NCI-H1694 (cell line): ENCODE measurements at places on chromosomes 1 and 21.

- DNase-seq, result no peak
Observed at GRCh38 chr1:204441558-204441957, 29.9 kb upstream of the PPP1R15B start.

- DNase-seq, result no peak
Observed at GRCh38 chr1:180040034-180040433, 85.4 kb downstream of the CEP350 start.

- DNase-seq, result no peak
Observed at GRCh38 chr21:27371115-27371974, 404.5 kb upstream of the ADAMTS5 start.

- no peak for DNase-seq
Observed at GRCh38 chr1:5734996-5735395, 257.2 kb downstream of the NPHP4 start.

- DNase-seq, result no peak
Observed at GRCh38 chr1:6475381-6476133, 9.6 kb upstream of the TNFRSF25 start.

DNA sequence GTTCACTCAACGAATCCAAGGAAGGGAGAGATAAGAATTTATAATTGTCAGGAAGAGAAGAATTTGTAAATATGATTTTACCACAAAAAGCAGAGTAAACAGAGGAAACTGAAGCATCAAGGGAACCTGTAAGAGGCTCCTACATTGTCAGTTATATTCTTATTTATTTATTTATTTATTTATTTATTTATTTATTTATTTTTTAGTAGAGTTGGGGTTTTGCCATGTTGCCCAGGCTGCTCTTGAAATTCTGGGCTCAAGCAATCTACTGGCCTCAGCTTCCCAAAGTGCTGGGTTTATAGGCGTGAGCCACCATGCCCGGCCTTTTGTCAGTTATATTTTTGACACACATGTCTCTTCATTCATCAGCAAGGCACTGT, 47.1 kb downstream of the FCRL3 start:
- DNase-seq, result no peak

GRCh38 chr1:84301004-84301784, at the start of gene SAMD13:
Gene SAMD13 (plus strand): TSS chr1:84301708. CDS start chr1:84303235, 1,527 bp downstream.
- peak; percentile 92 for DNase-seq

GRCh38 chr1:107294686-107295085, 153.8 kb downstream of the NTNG1 start:
- no peak for DNase-seq

- no peak for DNase-seq
Observed at GRCh38 chr1:242089911-242090310, 91.0 kb upstream of the MAP1LC3C start.

DNA sequence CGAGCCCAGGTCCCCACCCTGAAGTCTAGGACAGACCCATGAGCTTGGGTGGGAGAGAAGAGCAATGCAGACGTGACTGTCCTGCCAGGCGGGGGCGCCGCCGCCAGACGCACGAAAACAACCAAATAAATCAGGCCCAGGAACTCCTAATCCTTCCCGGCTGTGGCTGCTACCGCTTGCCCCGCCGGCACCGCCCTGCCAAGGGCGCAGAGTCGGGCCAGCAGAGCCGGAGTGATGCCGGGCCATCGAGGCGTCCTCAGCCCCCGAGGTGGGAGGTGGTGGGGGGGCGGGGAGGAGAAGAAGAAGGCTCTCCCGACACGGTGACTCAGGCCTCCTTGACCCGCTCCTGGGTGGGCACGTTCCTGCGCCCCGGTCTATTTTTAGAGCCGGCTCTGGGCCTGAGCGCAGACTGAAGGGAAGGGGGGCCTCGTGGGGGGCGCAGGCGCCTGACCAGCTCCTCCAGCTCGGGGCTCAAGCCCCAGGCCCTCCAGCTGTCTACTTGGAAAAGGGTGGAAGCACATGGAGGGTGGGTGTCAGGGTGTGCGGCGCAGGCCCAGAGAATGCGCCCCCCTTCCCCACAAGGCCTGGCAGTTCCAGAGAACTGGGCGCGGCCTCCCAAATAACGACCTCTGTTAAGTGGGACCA, 10.7 kb upstream of the COL16A1 start:
- no peak for DNase-seq
